CD4-positive, alpha-beta T cell treated with Interleukin-6 at 100 ng/mL for 8 hours (primary cell): ENCODE measurements at places on chromosomes 16 and 17.
A peak's percentile ranks its signal among the peaks of the same experiment; 100 is the strongest.

GRCh38 chr16:88922114-88922825 lies 54.7 kb downstream of the CBFA2T3 start:
- DNase-seq, result no peak

GRCh38 chr17:43341715-43342588 lies 56.8 kb upstream of the ARL4D start:
- no peak for DNase-seq

DNA sequence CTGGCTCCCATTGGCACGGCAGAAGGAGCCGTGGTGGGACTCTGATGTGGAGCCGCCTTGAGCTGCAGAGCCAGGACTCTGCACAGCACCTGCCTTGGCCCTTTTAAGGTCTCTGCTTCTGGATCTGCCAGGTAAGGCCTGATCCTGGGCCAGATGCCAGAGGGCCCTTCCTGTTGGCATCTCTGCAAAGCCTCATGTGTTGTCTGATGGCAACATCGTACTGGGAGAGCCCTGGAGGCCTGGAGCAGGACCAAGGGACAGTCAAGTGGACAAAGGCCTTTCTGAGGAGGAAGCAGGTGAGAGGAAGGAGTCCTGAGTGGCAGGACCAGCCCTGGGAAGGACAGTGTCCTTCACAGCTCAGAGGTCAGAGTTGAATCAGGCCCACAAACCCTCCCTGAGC lies 26.1 kb downstream of the SOCS1 start:
- DNase-seq, result no peak

- DNase-seq, result no peak
These were observed 93.3 kb downstream of the TOX3 start for GRCh38 chr16:52453644-52454043.

DNA sequence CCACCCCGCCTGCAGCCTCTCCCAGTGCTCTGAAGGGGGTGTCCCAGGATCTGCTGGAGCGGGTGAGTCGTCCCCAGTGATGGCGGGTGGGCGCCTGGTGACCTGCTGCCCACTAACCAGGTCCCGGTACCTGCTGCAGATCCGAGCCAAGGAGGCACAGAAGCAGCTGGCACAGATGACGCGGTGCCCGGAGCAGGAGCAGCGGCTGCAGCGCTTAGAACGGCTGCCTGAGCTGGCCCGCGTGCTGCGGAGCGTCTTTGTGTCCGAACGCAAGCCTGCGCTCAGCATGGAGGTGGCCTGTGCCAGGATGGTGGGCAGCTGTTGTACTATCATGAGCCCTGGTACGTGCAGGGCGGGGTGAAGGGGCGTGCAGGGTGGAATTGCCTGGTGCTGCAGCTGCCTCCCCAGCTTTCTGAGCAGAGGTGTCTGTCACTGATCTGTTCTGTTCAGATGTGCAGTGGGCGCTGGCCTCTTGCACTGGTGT lies 3.6 kb downstream of the CDT1 start:
- no peak for DNase-seq

DNA sequence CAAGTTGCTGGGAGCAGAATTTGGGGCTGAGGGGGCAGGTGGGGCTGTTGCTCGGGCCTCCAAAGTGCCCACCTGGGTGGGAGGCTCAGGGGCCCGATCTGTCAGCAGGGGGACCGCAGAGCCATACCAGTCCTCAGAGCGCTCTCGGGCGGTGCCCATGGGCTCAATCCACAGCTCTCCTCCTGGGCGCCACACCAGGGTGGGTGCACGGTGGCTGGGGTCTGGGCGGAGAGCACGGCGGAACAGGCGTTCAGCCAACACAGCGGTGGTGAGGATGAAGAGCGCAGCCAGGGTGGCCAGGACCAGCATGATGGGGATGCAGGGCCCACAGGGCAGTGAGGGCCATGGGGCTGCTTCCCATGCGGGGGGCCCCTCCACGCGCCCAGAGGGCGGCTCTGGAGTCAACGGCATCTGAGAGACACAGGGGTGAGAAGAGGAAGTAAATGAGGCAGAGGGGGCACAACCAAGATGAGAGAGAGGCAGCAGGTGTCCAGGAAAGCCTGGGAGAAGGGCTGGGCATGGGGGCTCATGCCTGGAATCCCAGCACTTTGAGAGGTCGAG lies 1.2 kb downstream of the C16orf54 start:
- no peak for DNase-seq

GRCh38 chr16:66681676-66682075 lies 14.9 kb downstream of the CMTM4 start:
- DNase-seq, result no peak

- DNase-seq, result no peak
These were observed 30.2 kb downstream of the TENT4B start for GRCh38 chr16:50183316-50183715.

- DNase-seq, result no peak
These were observed 10.8 kb downstream of the TBKBP1 start for GRCh38 chr17:47704736-47705135.

DNA sequence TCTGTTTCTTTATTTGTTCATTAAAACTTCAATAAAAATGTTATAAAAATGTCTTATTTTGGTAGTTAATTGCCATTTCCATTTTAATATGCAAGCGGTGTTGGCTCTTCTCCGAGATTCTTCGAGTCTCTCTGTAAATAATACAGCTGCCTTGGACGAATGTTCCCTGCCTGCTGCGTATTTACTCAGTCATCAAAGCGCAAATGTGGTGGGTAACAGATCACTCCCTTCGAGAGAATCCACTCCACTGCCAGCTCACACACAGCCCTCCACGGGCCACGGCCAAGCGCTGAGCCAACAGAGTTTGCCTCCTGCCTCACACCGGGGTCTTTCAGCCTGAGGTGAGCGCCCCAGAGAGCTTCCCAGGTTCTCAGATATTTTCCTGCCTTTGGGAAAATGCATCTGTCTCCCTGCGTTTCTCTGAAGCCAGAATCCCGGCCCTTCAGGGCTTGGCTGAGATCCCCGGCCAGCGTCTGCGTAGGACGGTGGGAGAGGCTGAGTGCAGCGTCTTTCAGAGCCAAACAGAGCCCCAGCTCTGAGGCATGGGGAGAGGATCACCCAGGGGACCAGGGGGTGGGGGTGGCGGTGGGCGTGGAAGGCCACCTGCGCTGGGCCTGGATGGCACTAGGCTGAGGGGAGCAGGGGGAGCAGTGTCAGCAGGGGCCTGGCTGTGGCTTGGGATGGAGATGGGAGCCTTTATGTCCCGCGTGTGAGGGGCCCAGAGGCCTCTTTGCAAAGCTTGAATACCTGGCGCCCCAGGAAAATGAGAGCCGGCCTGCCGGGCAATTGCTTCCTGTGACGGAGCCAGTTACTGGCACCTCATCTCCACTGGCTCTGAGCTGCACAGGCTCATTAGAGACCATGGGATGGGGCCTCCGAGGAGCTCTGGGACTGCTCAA lies 248.7 kb downstream of the RBFOX3 start:
- DNase-seq, result no peak

DNA sequence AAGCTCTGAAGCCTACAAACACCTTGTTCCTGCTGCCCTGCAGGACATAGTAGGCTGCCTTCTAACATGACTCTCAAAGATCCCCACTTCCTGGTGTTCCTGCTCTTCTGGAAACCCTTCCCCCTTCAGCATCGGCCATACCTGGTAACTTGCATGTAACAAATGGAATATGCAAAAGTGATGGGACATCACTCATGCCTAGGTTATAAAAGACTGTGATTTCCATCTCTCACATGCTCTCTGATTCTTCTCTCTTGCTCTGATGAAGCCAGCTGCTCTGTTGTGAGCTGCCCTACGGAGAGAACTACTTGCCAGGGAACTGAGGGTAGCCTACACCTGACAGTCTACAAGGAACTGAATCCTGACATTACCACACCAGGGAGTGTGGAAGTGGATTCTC lies 72.9 kb upstream of the IRX6 start:
- no peak for DNase-seq

DNA sequence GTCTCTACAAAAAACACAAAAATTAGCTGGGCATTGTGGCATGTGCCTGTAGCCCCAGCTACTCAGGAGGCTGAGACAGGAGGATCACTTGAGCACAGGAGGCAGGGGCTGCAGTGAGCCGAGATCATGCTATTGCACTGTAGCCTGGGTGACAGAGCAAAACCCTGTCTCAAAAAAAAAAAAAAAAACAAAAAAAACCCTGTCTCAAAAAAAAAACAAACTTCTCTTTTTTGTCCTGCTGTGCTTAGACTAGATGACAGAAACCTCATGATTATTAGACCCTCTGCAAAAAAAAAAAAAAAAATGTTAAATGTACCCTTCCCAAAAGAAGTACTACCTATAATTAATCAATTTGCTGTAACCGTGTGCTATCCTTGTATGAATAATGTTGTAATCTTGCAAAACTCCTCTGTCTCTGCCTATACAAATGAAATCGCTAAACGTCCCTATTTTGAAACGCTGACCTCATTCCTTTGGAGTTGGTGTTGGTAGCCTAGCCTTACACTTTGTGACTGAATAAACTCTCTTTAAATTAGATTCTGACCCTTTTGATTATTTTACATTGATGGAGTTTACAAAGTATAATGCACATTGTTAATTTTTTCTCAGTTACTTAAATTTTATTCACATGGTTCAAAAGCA lies 13.6 kb upstream of the DHRS7B start:
- DNase-seq, result no peak

DNA sequence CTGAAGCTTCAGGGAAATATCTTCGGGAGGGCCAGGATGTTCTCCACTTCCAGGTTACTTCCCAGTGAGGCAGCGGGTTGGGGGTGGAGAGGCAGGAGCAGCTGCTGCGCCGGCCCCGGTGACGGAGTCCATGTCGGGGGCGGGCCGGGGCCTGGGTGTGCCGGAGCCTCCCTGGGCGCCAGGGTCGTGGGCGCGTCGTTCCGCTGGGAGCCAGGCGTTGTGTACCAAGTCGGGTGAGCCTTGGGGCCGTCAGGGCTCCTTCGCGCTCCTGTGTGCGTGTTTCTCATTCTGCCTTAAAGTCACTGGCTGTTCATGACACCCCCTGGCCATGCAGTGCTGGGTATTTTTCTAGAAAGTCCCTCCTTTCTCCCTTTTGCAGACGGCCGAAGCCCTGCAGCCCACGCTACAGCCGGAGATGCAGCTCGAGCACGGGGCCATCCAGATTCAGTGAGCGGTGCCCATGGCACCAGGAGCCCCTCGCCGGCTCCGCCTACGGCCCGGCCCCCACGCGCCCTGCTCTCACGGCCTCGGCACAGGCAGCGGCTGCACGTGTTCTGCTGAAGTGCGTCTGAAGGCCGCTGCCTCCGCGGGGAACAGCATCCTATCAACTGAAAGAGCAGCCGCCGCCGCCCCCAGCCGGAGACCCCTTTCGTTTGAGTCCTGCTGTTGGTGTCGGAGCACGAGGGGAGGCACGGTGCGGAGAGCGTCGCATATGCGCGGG lies 125.1 kb downstream of the BANP start:
- DNase-seq, result no peak

- no peak for DNase-seq
These were observed 1.2 kb upstream of the EPX start for GRCh38 chr17:58191241-58191896.

DNA sequence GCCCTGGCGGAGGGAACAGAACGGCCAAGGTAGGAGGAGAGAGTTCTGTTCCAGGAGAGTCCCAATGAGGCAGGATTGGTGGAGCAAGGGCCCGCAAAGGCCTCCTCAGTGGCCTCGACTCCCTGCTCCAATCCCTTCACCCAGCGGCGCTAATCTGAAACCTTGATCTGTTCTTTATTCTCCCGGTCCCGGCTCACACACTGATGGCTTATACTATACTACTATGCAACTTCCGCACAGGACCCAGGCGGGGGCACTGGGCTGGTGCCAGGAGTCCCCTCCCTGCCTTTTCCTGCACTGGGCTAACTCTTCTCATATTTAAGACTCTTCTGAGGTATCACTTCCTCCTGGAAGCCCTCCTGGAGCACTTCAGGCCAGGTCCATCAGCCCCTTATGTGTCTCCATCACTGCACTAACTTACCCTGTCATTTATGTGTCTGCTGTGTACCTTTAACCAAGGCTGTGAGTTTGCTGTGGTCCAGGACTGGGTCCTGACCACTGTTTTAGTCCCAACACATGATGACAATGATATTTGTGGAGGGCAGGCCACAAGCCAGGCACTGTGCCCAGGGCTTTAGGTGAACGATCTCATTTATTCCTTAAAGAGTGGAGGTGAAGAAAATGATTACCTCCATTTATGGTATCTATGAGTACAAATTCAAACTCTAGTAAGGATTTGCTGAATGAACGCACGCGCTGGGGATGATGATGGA lies 6.8 kb downstream of the CCDC102A start:
- no peak for DNase-seq

- peak; percentile 25 for DNase-seq
These were observed 199.1 kb downstream of the KATNIP start for GRCh38 chr16:27748868-27749546.

DNA sequence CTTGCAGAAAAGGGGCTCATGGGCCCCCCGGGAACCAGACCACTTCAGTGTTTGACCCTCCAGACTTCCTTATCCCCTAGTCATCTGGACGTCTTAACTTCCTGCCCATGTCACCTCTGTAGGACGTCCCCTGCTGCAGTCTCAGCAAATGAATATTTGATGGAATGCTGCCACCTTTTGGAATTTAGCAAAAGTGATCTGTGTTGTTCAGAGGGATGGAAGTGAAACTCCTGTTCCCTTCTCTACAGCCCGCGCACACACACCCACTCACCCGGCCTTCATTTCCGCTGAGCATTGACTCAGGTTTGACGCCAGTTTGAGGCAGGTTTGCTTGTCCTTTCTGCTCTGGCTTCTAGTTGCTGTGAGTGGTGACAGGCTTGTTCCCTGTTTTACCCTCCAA lies 507.2 kb upstream of the EEF2KMT start:
- no peak for DNase-seq

DNA sequence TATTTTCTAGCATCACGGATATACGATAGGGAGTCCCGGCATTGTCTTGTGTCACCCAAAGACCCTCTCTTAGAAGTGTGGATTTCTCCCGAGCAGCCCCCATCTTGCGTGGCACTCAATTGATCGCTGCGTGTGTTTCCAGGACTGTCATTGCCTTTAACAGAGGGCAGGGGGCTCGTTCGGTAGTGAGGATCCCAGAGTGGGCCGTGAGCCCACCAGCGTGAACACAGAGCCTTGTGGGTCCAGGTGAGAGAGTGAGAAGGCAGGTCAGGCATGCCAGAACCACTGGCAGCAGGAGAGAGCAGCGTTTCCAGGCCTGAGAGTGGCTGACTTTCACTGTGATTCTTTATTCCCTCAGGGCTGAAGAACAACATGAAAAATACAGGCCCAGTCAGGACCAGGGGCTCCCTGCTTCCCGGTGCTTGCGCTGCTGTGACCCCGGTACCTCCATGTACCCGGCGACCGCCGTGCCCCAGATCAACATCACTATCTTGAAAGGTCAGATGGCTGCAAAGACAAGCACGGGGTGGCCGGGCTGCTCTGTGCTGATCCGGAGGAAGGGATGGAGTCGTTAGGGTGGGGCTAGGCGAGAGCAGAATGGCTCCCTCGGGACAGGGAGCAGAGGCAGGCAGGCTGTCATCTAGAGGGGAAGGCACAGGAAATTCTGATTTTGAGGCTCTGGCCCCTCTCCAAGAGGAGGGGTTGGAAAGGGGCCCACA lies 22.4 kb downstream of the C1QTNF1 start:
- DNase-seq, result no peak

GRCh38 chr16:27495191-27495590 lies 54.5 kb downstream of the GTF3C1 start:
- no peak for DNase-seq

GRCh38 chr16:88403794-88404581 lies 21.2 kb downstream of the ZNF469 start:
- no peak for DNase-seq

GRCh38 chr16:82767808-82768207 lies 141.0 kb downstream of the CDH13 start:
- DNase-seq, result no peak
